ENCODE measurements at places on chromosomes 4 and X. TPM values are rescaled to one million over a fixed set of nuclear protein-coding genes. Genes with fewer than 3 reads are reported as not detected.

The CBR4 gene
- polyA plus RNA-seq, result 40.6 TPM

The SPANXA1 gene
- not detected for polyA plus RNA-seq

The GLRA2 gene
- polyA plus RNA-seq, result 0.20 TPM

GRCh38 chr4:82712561-82712960 lies 86.0 kb downstream of the SCD5 start:
- no peak for DNase-seq

GRCh38 chr4:125994024-125994423 lies 679.3 kb downstream of the FAT4 start:
- no peak for DNase-seq

GRCh38 chr4:165928601-165929000 lies 55.6 kb downstream of the TLL1 start:
- no peak for DNase-seq

GRCh38 chrX:25016361-25016671 lies 551 bp upstream of the ARX start:
- DNase-seq, result no peak

- DNase-seq, result no peak
These were observed 236.7 kb downstream of the EVC2 start for GRCh38 chr4:5471691-5472090.

- no peak for DNase-seq
These were observed 5.6 kb downstream of the OTC start for GRCh38 chrX:38357747-38358673.

DNA sequence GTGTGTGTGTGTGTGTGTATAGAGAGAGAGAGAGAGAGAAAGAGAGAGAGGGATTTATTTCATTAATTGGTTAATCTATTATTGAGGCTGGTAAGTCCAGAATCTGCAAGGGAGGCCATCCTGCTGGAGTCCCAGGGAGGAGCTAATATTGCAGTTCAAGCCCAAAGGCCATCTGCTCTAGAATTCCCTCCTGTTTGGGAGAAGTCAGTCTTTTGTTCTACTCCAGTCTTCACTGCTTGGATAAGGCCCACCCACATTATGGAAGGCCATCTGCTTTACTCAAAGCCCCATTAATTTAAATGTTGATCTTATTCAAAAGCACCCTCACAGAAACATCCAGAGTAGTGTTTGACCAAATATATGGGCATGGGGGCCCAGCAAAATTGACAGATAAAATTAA lies 317.5 kb upstream of the RASGEF1B start:
- no peak for DNase-seq

GRCh38 chr4:138960175-138960710 lies 55.3 kb upstream of the NOCT start:
- DNase-seq, result no peak

DNA sequence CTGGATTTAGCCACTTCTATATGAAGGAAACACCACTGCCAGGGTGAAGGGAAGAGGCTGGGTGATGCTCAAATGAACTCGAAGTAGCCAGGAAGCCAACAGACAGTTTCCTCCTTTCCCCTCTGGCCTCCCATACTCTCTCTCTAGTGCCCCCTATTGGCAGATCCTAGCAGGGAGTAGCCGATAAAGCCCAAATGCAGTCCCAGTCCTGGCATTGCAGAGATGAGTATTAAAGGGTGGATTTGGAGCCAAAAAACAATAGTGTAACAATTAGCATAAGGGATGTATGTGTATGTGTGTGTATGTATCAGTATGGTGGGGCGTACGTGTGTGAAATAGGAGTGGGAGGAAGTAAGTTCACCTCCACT lies 213.8 kb upstream of the LDB2 start:
- DNase-seq, result no peak

Measured in left renal pelvis (tissue), 4 donors.